ENCODE measurements at places on chromosomes 4 and X.

- no peak for DNase-seq
These were observed 248.7 kb downstream of the IL15 start for GRCh38 chr4:141885112-141885511.

GRCh38 chr4:186067757-186068385 lies 1.1 kb upstream of the TLR3 start:
- DNase-seq = no peak

- no peak for DNase-seq
These were observed 1.0 kb downstream of the TBCK start for GRCh38 chr4:106314960-106315359.

DNA sequence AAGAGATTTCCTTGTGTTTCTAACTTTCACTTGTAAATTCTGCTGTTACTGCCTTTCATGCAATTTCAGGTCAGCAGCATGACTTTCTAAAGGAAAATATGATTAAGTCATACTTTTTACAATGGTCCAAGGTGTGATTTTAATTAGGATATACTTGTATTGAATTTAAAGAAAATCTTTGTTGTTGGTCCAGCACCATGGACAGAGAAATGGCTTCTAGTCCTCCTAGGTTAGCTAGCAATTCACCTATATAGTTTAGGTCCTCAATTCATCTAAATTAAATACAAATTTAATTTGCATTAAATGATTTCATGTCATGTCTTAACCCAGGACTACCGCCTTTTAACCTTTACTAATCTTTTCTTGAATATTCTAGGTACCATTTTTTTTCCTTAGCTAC lies 304.9 kb upstream of the RPS6KA3 start:
- no peak for DNase-seq

DNA sequence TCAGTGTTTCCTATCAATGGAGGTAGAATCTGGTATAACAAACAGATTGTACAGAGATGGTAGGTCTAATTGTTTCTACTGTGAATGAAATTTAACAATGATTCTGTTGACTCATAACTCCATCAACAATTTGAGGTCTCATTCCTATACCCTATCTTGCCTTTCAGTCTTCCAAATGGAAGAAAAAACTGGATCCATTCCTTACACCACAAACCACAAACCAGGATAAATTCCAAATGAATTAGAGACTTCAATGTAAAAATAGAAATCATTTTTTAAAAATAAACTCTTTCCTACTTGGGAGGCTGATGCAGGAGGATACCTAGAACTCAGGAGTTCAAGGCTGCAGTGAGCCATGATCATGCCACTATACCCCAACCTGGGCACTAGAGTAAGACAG lies 114.4 kb upstream of the WDR44 start:
- DNase-seq = no peak

DNA sequence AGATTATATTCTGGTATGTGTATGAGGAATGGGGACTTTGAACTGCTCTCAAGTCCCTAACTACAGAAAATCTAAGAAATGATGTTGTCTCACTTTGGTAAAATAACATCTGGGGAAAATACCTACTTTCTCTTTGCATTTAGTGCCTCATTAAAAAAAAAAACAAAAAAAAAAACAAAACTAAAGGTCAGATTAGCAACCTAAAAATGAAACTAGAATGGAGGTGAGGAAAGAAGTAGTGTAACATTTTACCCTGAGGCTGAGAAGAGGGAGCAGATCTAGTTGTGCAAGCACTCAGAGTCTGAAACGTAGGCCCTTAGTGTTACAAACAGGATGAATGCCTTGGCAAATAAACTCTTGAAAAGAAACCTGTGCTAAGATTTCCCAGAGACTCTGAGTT lies 56.0 kb downstream of the VGLL1 start:
- no peak for DNase-seq

DNA sequence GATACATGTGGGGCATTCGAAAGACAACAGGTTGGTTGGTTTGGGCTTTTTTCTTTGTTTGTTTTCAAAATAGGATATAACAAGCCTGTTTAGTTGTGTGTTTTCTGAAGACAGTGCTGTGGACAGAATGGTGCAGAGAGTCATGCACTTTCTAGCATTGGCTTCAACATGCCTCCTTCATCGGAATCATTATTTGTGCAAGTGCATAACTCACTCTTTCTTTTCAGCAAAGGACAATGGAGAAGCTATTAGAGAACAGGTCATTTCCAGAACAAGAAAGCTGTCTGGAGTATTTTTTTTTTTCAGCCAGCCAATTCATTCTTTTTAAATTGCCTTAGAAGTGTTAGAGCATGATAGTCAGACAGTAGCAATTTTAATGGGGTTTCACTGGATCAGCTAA lies 225.8 kb downstream of the STK32B start:
- no peak for DNase-seq

Data from bone marrow (tissue), 2 donors.